Osteoblast (primary cell): ENCODE measurements at places on chromosomes 4 and X. TPM values are rescaled to one million over a fixed set of nuclear protein-coding genes. Genes with fewer than 3 reads are reported as not detected.

The MMRN1 gene
- not detected in 2 replicates for total RNA-seq

The CTAG2 gene
- total RNA-seq: 0.88 and 13.8 TPM in 2 replicates

The KANTR gene
- total RNA-seq: 12.3 and 13.3 TPM in 2 replicates

The ESX1 gene
- not detected in 2 replicates for total RNA-seq

The AFM gene
- not detected in 2 replicates for total RNA-seq

The SPACA5 gene
- total RNA-seq: not detected in 2 replicates

The TMSB15C gene
- 3.2 and 3.3 TPM in 2 replicates for total RNA-seq

DNA sequence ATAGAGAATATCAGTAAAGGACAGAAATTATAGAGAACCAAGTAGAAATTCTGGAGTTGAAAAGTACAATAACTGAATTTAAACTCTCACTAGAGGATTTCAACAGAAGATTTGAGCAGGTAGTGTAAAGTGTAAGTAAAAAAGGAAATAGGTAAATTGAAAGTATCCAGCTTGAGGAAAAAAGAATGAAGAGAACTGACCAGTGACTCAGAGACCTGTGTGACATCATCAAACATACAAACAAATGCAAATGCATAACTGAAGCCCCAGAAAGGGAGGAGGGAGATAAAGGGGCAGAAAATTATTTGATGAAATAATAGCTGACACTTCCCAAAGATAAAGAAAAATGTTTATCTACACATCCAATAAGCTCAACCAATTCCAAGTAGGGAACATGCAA, 8.3 kb upstream of the SPON2 start:
- no peak for DNase-seq

DNA sequence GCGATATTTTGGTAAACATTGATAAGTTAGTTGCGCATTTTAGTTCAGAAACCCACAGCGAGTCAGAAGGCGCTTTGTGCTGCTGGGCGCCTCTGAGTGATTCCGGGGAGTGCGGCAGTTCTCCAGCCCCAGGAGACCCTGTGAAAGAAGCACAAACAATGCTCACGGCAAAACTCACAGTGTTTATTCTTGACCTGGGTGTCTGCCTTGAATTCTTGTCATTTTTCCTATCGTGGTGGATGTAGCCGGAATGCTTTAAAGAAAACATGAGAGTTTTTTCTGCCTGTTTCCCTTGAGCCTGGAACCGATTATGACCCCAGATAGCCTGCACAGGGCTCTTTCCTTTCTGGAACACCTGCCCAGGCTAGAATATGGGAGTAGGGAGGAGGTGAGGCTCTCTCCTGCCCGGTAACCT, 6.7 kb downstream of the TBL1X start:
- no peak for DNase-seq

GRCh38 chr4:48266781-48267180, 2.9 kb downstream of the TEC start:
- no peak for DNase-seq

DNA sequence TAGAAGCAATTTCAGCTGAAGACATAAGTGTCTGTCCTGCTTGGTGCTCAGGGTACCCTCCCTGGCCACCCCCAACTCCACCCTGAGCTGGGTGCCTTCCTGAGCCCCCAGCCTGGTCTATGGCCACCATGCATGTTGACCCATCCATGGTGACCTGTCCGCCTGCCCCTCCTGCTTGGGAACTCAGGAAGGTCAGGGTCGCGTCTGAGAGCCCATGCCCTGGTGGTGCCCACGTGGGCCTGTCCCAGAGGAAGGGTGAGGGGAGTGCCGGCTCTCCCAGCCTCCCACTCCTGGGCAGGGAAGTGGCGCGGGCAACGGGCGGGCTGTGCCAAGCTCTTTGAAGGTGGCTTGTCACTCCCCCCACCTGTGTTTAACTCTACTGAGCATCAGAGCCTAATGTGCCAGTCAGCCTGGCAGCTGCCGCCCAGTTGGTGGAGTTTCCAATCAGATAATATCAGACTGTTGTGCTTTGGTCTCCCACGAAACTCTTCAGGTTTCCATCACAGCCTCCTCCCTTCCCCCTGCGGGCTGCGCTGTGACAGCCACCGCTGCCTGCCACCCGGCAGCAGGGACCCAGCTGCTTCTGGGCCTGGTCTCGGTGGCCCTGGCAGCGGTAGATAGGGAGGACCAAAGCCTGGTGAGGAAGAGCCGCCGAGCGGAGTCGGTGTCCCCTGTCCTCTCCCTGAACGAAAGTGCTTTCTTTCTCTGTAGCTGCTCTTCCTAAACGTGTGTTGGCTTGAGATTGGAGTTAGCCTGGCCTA, 4.8 kb downstream of the SH3BP2 start:
- peak; percentile 14 for DNase-seq

DNA sequence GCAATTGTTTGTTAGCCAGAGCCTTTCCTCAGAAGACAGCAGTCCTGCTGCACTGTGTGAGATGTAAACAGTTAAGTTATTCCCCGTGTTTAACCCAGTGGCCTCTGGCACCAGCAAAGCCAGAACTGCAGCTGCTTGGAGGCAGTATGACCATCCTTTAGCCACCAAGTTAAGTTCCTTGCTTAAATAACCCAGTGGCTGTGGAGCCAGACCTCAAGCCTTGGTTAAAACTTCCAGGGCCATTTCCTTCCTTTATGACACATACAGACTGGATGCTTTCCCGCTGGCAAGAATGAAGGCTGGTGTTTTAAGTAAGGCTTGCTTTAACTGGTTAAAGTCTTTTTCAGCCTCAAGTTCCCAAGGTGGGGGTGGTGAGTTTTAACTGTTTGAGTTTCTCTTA, 379.8 kb downstream of the DCAF12L2 start:
- no peak for DNase-seq

DNA sequence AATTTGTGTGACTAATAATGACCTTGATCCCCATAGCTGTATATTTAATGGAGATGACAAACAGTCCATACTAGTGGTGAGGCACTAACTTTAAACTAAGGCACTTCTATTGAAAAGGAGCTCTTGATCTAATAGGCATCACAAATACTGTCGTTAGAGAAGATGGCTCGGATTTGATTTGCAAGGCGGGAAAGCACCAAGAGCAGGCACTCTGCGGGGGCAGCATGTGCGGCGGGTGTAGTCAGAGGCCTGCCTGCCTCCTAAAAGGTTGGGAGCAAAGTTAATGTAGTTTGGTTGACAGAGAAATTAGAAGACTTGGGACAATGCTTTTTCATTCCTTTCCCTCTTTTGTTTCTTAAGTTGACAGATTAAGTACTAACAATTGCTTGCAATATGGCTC, 278.8 kb downstream of the CFAP299 start:
- no peak for DNase-seq

GRCh38 chrX:72018277-72019112, 107.8 kb downstream of the NHSL2 start:
- peak; percentile 94 for DNase-seq

- DNase-seq: peak; percentile 79
These were observed 8.8 kb downstream of the PLA2G12A start for GRCh38 chr4:109721033-109721432.

DNA sequence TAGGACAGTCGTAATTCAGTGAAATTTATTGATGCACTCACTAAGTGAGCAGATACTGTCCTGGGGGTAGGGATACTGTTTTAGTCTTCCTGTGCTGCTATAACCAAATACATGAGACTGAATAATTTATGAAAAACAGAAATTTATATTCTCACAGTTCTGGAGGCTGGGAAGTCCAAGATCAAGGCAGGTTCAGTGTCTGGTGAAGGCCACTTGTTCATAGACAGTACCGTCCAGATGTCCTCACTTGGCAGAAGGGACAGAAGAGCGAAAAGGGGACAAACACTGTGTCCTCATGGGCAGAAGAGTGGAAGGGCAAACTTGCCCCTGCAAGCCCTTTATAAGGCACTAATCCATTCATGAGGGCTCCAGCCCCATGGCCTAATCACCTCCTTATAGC, 45.6 kb downstream of the PGRMC2 start:
- DNase-seq: no peak

DNA sequence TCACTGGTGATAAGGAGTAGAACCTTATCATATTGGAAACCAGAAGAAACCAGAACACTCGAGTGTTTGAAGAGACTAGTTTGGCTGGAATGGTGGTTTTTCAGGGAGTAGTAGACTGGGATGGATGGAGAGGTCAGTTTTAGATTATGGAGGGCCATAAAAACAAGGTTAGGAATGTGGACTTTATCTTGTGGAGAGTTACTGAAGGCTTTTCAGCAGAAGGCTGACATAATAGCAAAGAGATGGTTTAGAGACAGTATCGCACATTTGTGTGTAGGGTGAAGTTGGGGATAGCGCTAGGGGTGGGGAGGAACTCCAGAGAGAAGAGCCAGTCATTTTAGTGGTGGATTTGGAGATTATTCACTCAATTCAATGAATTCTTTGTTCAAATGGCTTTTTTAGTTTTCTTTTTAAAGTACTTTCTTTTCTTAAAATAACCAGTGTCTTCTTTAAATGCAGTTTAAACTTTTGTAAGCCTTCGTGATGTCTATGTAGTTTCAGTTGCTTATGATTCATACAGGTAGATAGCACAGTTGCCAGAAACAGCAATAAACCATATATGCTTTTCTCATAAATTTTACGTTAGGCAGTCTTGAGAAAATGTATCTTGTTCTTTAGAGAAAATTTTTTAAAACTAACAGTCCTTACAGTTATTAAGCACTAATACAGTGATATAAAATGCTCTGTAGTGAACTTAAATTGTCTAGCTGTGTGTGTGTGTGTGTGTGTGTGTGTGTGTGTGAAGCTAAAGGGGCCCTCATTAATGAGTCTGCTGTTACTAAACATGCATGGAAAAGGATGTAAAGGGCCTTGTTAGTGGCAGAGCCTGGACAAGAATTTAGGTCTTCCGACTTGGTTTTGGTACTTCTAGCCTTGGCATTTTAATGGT, 3.8 kb downstream of the ARHGAP10 start:
- DNase-seq: peak; percentile 35

GRCh38 chr4:186068581-186069348, at the start of gene TLR3:
Gene TLR3 (plus strand): TSS chr4:186069156. CDS start chr4:186076620, 7,464 bp downstream.
- DNase-seq: peak; percentile 49

GRCh38 chr4:189511581-189511980, 429.1 kb upstream of the FRG1 start:
- no peak for DNase-seq

GRCh38 chrX:11462648-11463047, 169.4 kb downstream of the AMELX start:
- DNase-seq: no peak

DNA sequence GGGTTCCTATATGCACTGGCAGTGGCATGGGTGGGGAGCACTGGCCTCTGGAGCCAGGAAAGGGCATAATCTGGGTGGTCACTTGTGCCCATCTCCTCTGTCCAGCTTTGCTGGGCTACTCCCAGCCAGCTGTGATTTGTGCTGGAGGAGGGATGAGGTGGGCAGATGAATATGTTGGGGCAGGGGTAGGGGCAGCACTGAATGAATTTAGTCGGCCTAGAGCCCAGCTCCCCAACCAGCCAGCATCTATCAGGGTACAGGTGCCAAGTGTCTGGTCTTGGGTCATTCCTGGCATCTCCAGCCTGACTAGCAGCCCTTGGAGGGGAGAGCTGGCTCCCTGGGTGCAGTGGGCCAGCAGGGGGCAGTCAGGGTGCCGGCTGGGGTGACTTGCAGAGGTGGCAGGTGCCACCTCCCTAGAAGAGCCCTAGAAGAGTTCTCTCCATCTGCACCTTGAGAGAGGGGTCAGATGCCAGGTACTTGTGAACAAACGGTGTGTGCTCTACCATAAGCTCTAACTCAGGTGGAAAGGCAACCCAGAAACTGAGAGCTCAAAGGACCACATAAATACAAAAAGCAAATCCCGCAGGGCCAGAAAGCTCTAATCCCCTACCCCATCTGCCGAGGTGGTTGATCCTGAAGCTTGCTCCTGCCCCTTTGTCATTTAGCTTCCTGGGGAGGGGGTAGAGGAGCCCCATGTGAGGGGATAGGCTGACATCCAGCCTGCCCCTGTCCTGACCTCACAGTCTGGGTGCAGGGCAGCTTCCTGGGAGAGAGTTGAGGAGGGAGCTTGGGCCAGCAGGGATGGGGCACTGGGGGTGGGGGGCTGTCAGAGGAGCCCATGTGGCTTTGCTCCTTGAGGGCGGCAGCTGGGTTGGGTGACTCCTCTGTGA, 2.2 kb downstream of the SORCS2 start:
- DNase-seq: peak; percentile 90

GRCh38 chr4:123343400-123344041, 53.1 kb upstream of the SPRY1 start:
- no peak for DNase-seq

GRCh38 chr4:26826721-26827120, 33.9 kb upstream of the STIM2 start:
- no peak for DNase-seq

- no peak for DNase-seq
These were observed 13.4 kb upstream of the ADH4 start for GRCh38 chr4:99157478-99157935.

DNA sequence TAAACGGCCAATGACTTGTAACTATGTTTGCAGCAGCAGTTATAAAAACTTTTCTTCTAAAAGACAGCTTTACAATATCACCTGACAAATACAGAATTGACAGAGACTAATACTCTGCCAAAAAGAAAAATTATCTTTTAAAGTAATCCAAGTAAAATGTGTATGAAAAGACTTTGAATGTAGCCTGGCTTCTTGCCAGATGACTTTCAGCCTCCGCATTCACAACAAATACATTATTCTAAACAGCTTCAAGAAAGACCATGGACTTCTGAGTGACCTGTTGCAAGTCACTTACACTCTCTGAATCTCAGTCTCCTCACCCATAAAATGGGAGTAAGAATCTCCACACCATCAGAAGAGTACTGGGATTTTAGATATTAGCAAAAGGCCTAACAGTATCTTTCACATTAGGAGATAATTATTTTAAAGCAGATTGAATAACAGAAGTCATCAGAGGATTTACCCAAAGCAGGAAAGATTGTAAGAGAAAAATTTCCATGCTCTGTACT, 2.5 kb downstream of the ADAMTS3 start:
- no peak for DNase-seq

DNA sequence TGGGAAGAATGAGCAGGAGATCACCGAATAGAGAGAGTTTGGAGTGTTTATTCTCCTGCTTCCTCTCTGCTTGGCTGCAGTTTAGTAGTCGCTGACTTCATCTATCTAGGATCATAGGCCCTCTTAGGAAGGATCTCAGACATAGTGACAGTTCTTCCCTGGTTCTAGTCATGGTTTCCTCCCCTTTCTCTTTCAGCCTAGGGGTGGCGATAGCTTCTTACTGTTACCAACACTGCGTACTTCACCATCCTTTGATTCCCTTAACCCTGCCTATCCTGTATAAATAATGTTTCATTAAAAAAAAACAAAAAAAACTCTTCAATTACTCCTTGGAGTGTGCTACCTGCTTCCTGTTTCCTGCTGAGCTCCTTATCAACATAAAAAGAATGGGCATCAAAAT, 103.8 kb downstream of the DDX53 start:
- DNase-seq: no peak

- no peak for DNase-seq
These were observed 372.6 kb downstream of the BCOR start for GRCh38 chrX:39725114-39725513.

GRCh38 chr4:138162259-138162658, 79.9 kb downstream of the SLC7A11 start:
- DNase-seq: no peak

DNA sequence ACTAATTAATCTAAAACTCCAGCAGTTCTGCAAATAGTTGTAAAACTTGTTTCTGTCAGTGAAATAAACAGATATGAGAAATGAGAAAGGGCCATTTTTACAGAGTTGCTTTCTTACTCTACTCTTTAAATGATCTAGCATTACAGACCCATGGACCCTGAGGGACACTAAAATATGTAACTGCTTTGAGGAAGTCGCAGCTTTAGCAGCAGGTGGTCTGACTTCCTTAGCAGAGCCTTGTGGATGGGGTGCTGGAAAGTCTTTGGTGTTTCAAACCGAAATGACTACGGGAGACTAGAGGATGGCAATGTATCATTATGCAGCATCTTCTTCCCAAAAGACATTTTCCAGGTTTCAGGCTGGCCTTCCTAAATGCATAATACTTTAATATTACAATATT, 18.7 kb downstream of the SHISA3 start:
- no peak for DNase-seq

- no peak for DNase-seq
These were observed 123.1 kb upstream of the GPM6A start for GRCh38 chr4:175935016-175935661.
